ENCODE measurements at places on chromosomes 3 and 15. TPM values are rescaled to one million over a fixed set of nuclear protein-coding genes. Genes with fewer than 3 reads are reported as not detected.

- no peak for DNase-seq
Observed at GRCh38 chr3:61657689-61658088, 96.3 kb downstream of the PTPRG start.

DNA sequence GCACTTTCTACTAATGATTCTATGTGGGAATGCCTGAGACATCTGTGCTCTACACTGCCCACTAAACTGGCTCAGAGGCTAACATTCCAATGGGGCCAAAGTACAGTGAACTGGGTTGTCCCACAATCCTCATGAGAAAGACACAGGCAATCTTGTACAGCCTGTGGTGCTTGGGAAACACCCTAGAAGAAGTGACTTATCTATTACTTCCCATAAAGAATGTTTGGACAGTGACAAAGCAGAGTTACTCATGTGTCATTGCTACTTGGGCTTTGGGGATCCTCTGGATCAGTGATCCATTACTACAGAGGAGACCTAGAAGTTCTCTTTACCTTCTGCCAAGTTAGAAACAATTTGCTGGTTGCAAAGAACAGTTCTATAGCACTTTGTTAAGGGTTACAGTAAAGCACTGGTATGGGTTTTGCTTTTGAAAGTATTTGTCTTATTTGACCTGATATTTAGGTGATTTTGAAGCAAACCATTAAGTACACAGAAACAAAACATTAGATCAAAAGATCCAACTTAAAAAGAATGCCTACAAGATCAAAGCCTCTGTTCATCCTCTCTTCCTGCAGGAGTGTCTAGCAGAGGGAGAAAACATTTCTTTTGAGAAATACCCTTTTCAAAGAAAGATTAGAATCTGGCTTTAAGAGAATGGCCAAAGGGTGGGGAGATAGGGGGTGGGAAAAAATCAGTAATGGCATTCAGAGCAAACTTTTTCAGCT is 75.8 kb downstream of the CTNNB1 start:
- no peak for DNase-seq

- DNase-seq: no peak
Observed at GRCh38 chr15:73368301-73369136, at the start of gene HCN4. Gene HCN4, minus strand, starts transcription at chr15:73368958. Its CDS starts 688 bp downstream, at chr15:73368270.

GRCh38 chr3:121696186-121696585 is 35.5 kb upstream of the HCLS1 start:
- no peak for DNase-seq

GRCh38 chr3:18411541-18411940 is 13.6 kb downstream of the SATB1 start:
- no peak for DNase-seq

GRCh38 chr3:15989419-15989818 is 185.1 kb upstream of the GALNT15 start:
- no peak for DNase-seq

DNA sequence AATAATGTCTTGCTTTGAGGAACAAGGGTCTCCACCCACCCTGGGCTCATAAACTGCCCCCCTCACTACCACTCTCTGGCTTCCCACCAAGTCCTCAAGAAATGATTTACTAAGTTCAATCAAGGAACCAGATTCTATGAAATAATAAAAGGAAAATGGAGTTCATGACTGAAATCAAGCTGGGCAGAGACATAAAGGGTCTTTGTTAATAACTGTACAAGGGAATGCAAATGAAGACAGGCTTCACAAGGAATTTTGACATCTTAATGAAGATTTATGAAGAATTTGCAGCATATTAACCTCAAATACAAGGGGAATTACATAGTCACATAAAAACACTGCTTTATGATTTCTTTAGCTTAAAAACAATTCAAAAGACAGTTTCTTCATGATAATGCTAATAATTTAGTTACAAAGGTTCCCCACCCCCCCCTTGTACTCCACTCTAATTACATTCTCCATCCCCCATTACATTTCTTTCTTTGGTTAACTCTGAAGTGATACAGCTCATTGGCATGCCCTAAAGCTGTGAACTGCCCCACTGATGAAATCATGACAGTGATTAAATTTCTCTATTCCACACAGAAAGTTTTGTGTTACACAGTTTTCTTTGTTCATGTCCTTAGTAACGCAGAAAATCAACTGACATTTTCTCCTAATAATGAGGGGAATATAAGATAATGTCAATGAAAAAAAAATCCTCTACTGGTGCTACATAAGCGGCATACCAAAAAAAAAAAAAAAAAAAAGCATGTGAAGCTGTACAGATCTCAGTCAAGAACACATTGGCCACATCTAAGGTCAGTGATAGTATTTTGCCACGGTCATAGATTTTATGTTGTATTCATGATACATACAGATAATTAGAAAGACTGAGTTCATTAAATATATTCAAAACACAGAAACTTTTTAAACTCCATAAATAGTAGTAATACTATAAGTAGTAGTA is 54.4 kb downstream of the WWTR1 start:
- DNase-seq: no peak

- DNase-seq: no peak
Observed at GRCh38 chr15:49751191-49751590, 130.3 kb downstream of the DTWD1 start.

DNA sequence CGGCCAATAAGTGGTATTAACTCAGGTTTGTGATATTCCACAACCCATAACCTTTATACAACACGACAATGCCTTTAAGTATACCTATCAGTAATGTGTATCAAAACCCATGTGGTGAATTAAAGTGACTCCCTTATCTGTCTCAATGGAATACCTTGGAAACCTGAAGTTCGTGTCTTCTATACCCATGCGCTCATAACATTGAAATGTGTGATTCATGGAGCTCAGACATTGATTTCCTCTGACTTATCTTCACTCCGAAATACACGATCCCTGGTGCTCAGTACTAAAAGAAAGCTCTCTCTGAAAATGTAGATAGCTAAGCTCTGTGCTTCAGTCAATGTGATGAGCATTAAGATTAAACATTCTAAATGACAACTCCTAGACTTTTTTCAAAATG is 140.3 kb downstream of the TBC1D5 start:
- no peak for DNase-seq

- DNase-seq: no peak
Observed at GRCh38 chr15:77665530-77666295, 33.0 kb upstream of the LINGO1 start.

GRCh38 chr15:101178931-101179330 is 72.9 kb downstream of the CHSY1 start:
- no peak for DNase-seq

DNA sequence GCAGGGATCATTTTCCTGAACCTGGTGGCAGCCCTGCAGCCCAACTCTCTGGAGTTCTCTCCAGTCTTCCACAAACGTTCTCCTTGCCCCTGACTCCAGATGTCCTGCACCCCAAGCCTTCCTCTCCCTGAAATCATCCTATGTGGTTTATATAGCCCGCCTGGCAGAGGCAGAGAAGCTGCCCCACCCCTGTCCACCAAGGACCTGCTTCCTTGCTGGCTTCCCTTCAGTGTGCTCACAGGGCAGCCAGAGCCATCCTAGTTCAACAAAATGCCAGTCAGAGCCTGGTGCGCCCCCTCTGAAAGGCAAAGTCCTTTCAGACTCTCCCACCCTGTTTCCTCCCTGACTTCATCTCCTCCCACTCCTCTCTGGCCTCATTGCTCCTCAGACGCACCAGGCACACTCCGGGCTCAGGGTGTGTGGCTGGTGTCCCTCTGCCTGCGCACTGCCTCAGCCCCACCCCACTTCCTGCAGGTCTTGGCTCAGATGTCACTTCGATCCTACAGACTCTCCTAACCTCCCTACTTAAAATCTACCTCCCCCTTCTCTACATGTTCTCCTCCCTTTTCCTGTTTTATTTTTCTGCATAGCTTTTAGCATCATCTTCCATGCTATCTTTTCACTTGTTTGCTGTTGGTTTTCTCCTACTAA is 5.9 kb downstream of the KBTBD13 start:
- DNase-seq: no peak

Gene GOLGA6L7
- not detected for total RNA-seq

Gene TM4SF1
- total RNA-seq: 149 TPM
